NCI-H1436 treated with DMSO at 0.1 percent for 48 hours (cell line): ENCODE measurements at places on chromosomes 12 and 14.

- DNase-seq, result no peak
Measured at GRCh38 chr14:50794068-50794645, 36.8 kb downstream of the NIN start.

DNA sequence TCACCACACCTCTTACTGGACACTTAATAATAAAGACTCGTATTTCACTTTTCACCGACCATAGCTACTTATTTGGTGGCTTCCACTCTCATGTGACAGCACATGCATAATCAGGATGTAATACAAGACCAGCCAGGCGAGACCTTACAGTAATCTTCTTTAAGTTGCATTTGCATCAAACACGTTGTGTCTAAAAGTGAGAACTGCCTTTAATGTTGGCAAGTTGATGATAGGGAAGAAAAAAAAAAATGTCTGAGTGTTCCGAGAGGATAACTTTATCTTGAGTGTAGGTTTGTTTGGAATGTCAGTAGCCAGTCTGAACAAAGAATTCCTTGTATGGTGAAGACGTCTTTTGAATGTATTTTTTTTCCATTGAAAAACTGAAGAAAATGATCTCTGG lies 440.4 kb downstream of the ADAMTS20 start:
- DNase-seq, result no peak

- DNase-seq, result no peak
Measured at GRCh38 chr12:89494411-89495231, 30.0 kb downstream of the GALNT4 start.

DNA sequence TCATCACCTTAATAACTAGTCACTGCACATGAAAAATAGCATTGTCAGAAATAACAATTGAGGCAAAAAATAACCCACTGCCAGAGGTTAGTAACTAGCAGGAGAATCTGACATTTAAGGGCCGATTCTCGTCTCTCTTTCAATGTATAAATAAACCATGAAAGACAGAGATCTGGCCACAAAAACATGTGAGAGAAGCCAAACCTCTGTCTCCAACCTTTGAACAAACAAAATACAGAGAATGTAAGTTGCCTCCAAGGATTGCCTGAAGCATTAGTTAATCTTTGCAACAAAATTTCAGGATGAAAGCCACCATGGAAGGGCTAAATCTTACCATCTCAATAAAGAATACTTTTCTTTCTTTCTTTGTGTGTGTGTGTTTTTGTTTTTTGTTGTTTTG lies 257.4 kb upstream of the TMTC1 start:
- DNase-seq, result no peak

- no peak for DNase-seq
Measured at GRCh38 chr12:80156306-80156705, 57.0 kb downstream of the OTOGL start.

DNA sequence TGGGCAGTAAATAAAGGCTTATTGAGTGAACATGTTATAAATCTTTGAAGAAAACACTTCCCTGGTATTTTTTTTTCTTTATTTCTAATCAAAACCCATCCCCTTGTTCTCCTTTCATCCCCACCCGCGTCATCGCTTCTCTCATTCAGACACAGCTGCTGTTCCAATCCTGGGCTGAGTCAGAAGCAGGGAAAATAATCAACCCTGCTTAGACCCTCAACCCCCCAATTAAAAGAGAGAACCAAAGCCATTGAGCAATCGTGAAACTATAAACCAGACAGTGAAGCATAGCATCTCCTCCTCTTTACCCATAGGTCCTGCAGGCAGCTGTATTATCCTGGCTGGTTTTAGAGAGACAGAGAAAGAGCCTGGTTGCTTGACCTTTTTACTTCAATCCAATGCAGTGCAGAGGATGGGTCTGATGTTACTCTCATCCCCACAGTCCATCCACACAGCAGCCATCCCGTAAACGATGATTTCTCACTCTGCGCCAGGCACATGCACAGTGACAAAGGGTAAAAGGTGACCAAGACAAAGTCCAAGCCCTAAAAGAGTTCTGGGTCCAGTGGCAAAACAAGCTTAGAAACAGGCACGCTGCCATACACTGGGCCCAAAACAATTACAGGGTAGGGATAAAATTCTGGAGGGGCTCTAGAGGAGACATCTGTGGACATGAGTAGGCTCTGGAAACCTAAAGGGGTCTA lies 238.3 kb downstream of the GALC start:
- no peak for DNase-seq

DNA sequence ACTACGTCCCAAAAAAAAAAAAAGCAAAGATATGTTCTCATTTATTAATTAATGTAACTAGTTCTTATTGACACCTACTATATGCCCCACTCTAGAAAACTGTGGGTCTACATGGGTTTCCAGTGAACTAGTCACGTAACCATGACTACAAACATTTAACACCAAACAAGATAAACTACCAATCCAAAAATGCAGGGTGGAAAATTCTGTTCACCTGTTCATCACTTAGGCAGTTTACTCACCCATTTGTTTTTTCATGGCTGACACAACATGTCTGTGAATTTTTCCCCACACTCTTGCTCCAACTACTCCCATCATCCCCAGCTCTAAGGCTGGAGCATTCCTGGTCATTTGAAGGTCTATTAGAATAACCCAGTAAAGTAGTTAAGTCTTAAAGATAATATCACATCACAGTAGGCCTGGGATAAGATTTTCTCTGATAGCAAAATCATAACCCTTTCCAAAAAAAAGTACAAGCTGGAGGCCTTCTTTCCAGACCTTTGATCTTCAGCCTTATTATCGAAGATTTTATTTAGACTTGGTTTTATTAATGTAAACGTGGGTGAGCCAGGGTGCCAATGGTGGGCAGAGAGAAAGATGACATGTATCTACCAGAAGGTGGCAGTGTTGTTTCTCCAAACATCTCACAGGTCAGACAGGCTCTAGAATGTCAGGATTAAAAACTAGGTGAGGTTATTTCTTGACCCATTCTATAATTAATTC lies 61.6 kb upstream of the DAAM1 start:
- peak; percentile 13 for DNase-seq

- DNase-seq, result no peak
Measured at GRCh38 chr12:65825507-65826352, 1.4 kb downstream of the HMGA2 start.

- no peak for DNase-seq
Measured at GRCh38 chr14:38171197-38171596, 36.5 kb upstream of the SSTR1 start.

- DNase-seq, result peak; percentile 96
Measured at GRCh38 chr14:58805605-58806409, 168.0 kb downstream of the DACT1 start.

- no peak for DNase-seq
Measured at GRCh38 chr12:29572464-29572863, 75.0 kb upstream of the OVCH1 start.

DNA sequence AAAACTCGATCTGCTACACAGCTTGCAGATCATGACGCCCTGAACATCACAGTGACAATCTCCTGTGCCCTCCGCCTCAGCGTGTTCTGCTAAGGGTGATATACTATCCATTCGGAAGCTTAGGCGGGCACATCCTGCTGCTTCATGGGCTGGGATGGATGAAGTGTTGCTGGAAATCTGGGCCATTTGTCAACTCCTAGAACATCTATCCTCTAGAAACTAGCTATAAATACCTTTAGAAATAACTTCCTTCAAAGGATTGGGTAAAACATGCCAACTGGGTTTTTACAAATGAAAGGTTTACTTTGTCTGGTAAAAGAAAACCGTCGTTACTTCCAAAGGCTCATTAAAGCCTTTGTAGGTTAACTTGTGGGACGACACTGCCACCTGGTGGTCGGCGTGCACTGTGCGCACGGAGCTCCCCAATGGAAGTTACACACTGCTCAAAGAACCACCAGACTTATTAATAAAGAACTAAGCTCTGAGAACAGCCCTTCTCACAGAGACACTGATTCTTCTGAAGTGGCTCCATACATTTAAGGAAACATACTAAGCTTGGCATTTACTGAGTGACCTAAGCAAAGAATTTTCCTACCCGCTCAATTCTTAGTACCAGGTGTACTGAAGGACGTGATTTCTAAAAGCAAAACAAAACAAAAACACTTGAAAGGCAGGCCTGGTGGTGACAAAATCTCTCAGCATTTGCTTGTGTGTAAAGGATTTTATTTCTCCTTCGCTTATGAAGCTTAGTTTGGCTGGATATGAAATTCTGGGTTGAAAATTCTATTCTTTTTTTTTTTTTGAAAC lies 21.6 kb upstream of the CACNA2D4 start:
- peak; percentile 57 for DNase-seq

- no peak for DNase-seq
Measured at GRCh38 chr12:64412459-64412858, 8.3 kb downstream of the XPOT start.

GRCh38 chr12:26630546-26631027 lies 202.4 kb downstream of the ITPR2 start:
- no peak for DNase-seq

- no peak for DNase-seq
Measured at GRCh38 chr14:105840266-105841021, 314.1 kb downstream of the TMEM121 start.

DNA sequence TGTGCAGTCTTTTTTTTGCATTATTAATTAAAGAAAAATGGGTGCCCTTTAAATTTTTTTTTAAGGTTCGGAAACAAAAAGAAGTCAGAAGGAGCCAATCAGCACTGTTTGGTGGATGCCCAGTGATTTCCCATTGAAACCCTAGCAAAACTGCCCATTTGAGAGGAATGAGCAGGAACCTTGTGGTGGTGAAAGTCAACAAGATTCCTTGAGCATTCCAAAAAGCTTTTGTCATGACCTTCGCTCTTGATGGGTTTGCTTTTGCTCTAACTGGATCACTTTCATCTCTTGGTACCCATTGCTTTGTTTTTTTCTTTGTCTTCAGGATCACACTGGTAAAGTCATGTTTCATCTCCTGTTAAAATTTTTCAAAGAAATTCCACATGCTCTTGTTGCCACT lies 54.1 kb downstream of the ADIPOR2 start:
- DNase-seq, result no peak

- no peak for DNase-seq
Measured at GRCh38 chr14:45757655-45758054, 504.7 kb upstream of the MIS18BP1 start.

- no peak for DNase-seq
Measured at GRCh38 chr12:7079826-7080125, 12.5 kb downstream of the C1R start.

- DNase-seq, result no peak
Measured at GRCh38 chr14:100271247-100271939, 32.4 kb downstream of the YY1 start.

DNA sequence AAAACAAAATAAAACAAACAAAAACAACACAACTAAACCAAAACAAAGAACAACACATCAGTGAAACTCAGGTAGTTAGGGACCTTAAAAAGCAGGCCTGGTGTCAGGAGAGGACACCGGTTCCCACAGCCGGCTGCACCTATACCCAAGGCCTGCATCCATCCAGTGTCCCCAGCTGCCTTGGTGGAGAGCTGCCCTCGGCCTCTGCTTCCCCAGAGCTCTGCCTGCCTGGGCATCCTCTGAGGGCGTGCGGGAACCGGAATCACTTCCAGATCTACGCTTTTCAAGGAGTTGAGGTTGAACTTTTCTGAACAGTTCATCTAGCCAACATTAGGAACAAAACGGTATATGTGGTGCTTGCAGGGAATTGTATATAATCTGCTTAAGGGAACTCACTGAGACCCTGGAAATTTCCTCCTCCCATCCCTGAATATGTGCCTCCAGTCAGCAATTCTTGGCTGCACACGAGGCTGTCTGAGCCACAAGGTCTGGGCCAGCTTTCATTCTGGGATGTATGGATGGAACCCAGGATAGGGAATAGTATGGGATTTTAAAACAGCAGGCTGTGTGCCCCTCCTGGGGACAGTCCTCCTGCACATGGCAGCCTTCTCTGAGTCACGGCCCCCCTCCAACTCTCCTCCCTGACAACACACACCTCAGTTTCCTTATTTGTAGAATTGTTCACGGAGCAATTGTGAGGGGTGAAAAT lies 319.0 kb upstream of the RTL1 start:
- no peak for DNase-seq

DNA sequence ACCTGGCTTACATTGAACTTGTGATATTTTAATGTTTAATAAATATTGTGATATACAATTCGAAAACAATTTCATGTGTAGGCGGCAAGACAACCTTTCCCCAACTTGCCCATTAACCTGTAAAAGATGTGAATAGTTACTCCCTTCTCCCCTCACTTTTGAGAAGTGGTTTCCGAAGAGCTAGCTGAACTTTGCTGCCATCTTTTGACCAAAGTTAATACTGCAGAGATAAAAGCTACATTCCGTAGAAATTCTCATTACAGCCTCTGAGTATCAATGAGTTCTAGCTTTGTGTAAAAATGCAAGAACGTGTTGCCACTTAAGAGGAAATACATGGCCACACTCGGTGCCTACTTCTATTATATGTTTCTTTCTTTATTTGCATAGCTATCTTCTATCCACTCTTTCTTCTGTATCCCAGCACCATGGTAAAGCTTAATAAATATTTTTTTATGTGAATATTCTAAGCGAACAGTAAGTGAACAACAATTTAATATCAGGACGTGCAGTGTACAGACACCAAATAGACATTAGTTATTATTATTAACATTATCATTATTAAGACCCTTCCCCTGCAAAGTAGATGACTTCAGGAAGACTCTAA lies 105.1 kb upstream of the TMEM260 start:
- DNase-seq, result no peak
